Stimulated activated CD4-positive, alpha-beta T cell treated with anti-CD3 and anti-CD28 coated beads, Interleukin-12 subunit alpha, Interleukin-12 subunit beta, amount 100 ng/mL, for 24 hours (primary cell): ENCODE measurements at places on chromosomes 11 and 22.

- DNase-seq: no peak
Measured at GRCh38 chr11:76616676-76617552, 53.6 kb downstream of the LRRC32 start.

GRCh38 chr11:127037596-127037995 is 37.0 kb upstream of the KIRREL3 start:
- DNase-seq: no peak

GRCh38 chr11:76553554-76554476 is 109.0 kb downstream of the EMSY start:
- no peak for DNase-seq

DNA sequence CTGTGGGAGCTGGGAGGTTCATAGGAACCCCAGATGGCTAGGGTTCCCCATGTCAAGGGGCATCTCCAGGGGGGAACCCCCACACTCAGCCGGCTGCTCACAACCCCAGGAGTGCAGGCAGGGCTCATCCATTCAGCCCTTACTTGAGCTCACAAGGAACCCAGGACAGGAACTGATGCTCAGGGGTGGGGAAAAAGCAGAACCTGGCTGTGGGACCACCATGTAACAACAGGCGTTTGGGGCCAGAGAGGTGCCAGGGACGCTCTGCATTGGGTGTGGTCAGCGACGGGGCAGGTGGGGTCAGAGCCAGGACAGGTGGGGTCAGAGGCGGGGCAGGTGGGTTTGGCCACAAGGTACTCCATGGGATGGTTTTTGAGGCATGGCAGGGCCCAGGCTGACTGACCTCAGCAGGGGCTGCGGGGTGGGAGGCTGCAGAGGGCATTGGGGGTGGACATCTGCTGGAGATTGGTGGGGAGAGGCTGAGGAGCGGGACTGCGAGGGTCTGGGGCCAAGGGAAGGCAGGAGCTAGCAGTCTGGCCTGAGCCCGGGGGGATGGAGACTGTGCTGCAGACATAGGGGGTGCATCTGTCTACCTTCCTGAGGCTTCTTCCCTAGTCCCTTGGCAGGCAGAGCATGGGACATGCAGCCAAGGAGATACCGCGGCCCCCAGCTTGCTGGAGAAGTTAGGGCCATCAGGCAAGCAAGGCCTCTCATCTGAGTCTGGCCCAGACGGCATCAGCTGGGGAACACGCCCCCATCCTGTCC is 34.0 kb upstream of the CARS1 start:
- no peak for DNase-seq

- DNase-seq: no peak
Measured at GRCh38 chr22:29944339-29944738, 61.4 kb downstream of the MTMR3 start.

DNA sequence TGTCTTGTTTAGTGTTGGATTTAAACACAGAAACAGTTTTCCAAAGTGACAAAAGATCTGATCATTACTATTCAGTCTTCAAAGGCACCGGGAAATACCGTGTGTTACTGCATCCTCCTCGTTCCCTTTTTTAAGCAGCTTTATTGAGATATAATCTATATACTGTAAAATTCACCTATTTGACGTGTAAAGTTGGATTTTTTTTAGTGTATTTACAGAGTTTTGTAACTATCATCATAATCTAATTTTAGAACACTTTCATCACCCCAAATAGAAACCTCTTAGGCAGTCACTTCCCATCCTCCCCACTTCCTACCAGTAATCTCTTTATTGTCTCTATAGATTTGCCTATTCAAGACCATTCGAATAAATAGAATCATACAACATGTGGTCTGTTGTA is 1.4 kb downstream of the ANO5 start:
- no peak for DNase-seq

GRCh38 chr11:119030029-119030328 is 698 bp downstream of the SLC37A4 start:
- DNase-seq: no peak

GRCh38 chr11:102683277-102683676 is 22.3 kb downstream of the MMP27 start:
- no peak for DNase-seq

GRCh38 chr11:13550761-13551160 is 55.0 kb upstream of the PTH start:
- no peak for DNase-seq

- no peak for DNase-seq
Measured at GRCh38 chr22:18116634-18117033, 6.0 kb downstream of the TUBA8 start.

GRCh38 chr11:111077530-111078322 is 167.8 kb upstream of the POU2AF2 start:
- no peak for DNase-seq

DNA sequence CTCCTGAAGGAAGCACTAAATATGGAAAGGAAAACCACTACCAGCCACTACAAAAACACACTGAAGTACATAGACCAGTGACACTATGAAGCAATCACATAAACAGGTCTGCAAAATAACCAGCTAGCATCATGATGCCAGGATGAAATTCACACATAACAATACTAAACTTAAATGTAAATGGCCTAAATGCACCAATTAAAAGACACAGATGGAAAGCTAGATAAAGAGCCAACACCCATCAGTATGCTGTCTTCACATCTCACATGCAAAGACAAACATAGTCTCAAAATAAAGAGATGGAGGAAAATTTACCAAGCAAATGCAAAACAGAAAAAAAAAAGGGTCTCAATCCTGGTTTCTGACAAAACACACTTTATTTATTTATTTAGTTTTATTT is 171.7 kb downstream of the TTC28 start:
- DNase-seq: no peak

DNA sequence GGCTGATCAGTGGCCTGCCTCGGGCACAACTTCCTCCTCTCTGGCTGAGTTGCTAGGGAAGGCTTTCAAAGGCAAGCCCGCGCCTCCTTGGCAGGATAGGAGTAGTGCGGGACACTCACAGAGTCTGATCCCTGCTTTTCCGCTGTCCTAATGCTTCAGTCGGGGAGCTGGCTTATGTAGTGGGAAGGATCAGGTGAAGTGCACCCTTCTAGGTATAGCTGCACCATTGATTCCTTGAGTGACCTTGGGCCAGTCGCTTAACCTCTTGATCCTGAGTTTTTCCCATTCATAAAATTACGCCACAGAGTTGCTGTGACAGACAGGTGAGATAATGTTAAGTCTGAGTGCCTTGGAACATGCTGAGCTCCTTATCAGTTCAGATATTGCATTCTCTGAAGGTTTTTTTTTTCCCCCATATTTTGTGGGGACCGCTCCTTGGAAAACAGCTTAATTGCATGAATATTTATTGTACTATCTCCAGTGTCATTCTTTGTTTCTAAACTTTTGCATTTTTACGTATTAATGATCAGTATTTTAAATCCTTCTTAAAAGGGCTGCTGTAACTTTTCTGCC is 961 bp downstream of the IPO7 start:
- DNase-seq: no peak

GRCh38 chr11:27921472-27921871 is 186.5 kb downstream of the KIF18A start:
- DNase-seq: no peak

GRCh38 chr11:3616721-3617460 is 24.9 kb downstream of the ART5 start:
- no peak for DNase-seq

GRCh38 chr22:49140911-49141665 is 686.6 kb downstream of the BRD1 start:
- no peak for DNase-seq

GRCh38 chr11:75365711-75366181 is 14.3 kb upstream of the ARRB1 start:
- no peak for DNase-seq

DNA sequence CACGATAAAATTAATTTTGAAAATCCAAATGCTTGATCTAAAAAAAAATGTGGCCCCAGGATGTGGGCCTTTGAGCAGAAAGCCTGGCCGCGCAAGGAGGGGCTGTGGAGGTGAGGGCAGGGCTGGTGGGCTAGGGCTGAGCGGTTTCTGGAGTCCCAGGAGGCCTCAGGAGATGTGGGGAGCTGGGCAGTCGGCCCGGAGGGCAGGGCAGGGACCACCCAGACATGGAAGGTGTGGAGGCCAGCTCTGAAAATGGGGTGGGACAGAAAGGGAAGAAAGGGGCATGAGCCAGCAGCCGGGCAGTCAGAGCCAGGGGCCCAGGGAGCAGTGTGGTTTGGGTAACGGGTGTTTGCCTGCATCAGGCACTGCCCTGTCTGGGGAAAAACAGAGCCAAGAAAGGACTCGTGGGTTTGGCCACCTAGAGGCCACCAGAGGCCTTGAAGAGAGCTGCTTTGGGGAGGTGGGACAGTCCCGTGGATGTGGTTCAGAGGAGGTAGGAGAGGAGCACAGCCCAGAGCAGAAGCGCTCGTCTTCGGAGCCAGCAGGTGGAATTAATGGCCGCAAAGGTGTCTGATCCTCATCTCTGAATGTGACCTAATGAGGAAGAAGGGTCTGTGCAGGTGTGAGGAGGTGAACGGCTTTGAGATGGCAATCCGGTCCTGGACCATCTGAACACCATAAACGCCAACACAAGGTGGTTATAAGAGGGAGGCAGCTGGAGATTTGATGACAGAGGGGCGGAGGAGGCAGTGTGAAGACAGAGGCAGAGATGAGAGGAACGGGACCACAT is 50.2 kb downstream of the IGF2 start:
- no peak for DNase-seq

DNA sequence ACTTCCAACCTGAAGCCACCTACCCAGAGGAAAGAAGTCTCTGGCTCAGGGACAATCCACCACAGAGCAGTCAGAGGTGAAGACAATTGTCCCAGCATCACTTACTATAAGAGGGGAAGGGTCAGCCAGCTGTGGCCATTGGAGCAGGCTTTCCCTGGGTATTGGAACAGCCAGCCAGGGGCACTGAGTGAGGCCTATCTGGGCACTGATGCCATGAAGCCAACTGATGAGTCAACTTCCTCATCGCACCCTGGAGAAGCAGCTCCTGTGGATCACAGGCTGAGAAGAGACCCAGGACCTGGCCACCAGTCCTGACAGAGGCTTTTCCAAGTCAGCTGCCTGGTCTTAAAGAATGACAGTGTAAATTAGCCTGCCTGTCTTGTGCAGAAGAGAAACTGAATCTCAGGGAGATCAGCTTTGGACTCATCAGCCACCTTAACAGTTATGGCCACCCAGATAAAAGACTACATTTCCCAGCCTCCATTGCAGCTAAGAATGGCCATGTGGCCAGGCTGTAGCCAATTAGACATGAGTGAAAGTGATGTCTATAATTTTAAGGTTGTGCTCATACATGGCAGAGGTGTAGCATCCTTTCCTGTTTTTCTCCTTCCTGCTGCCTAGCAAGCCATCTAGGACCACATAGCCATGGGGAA is 19.0 kb downstream of the CHST1 start:
- DNase-seq: no peak

GRCh38 chr11:104000798-104001197 is 35.6 kb upstream of the DDI1 start:
- DNase-seq: no peak

DNA sequence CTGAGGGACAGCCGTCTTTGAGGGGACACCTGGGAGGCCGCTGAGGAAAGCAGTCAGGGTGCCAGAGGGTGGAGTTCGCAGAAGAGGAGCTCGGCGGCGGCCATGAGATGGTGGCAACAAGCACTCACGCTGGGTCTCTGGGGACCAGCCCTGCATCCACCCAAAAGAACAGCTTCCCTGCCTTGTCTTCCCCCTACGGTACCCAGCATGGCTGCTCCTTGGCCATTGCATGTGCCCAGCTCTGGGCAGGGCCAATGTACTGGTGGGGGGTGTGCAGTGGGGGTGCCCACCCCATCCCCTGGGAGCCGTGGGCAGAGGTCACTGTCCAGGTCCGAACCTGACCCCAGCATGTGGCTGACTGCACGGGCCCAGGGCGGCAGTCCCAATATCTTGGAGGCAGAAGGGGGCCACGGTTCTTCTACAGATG is 42.3 kb downstream of the OSBPL5 start:
- no peak for DNase-seq

DNA sequence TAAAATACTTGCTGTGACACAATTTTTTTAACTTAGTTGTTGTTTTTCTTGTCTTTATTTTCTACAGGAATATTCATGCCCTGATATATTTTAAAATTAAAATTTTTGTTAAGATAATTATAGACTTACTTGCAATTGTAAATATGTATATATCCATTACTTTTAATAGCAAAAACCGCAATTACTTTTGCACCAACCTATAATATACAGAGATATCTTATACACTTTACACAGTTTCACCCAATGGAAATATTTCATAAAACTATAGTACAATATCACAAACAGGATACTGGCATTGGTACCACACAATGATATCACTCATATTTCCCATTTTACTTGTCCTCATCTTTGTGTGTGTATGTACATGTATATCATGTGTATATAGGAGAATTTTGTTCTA is 188.8 kb downstream of the DLG2 start:
- DNase-seq: no peak

DNA sequence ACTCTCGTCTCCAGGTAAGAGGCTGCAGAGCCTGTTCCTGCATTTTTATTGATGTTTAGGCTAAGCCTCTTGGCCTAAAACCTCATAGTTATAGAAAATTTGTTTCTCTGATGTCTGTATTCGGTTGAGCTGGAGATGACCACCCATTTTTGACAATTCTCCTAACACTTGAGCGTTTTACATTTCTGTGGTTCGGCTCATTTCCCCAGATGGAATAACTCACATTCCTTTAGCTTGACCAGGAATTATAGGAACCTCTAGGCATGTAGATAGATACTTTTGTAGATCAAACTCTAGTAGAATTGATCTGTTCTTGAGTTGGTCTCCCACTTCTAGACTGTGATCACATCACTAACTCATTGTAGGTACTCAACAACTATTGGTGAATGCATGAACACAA is 172.6 kb upstream of the CADM1 start:
- DNase-seq: no peak

DNA sequence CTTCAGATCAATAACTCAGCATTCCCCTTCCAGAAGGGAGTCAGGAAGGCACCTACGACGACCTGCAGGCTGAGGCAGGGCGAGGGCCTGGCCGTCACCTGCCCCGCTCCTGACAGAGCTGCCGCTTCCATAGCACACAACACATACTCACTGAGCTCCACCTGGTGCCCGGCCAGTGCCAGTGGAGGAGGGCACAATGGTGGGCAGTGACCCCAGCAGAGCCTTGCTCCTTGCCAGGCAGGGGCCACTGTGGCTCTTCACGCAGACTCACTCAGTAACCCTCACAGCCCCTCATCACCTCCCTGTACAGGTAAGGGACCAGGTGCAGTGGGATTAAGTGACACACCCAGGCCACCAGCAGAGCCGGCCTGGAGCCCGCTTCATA is 24.6 kb downstream of the LRFN4 start:
- no peak for DNase-seq

DNA sequence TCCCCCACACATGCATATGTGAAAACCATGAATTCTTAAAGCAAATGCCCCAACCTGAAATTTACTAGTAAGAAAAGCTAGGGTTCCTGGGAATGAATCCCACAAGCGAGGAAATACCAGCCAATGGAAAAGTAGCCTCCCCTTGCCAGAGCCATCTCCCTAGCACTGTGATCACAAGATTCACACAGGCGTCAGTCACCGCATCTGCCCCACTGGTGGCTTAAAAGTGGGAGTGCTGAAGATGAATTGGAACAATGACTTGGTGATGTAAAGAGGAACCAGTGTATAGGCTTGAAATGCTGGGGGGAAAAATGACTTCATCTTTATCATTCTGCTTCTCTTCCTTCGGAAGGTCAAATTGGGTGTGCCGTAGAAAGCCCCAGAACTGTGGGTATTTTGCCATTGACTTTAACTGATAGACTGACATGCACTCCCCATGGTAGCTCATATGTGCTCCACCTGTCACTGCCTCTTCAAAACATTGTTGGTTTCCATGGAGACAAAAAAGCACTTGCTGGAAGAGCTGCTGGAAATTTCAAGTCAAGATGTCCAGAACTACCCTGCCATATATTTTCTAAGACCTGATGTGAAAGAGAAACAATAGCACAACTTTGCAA is 19.2 kb upstream of the ASPHD2 start:
- DNase-seq: no peak

GRCh38 chr11:110069158-110069737 is 23.9 kb upstream of the ZC3H12C start:
- no peak for DNase-seq
